ENCODE measurements at places on chromosomes 12 and 14. TPM values are rescaled to one million over a fixed set of nuclear protein-coding genes. Genes with fewer than 3 reads are reported as not detected.

The FOXG1 gene
- total RNA-seq, result not detected

DNA sequence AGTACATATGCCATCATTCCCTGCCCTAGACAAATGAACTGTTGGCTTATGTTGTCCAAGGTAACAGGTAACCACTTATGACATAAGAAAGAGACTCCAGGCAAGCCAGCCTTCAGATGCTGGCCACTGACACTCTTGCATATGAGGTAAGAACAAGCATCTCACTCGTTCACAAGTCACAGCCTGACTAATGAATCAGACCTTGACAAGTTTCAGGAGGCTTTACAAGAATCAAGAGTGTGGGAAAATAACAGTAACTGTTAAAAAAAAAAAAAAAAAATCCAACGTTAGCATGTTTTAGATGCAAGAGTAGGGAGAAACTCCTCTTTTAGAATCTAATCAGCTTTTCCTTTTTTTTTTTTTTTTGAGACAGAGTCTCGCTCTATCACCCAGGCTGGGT lies 40.7 kb downstream of the ZFYVE1 start:
- DNase-seq, result no peak

DNA sequence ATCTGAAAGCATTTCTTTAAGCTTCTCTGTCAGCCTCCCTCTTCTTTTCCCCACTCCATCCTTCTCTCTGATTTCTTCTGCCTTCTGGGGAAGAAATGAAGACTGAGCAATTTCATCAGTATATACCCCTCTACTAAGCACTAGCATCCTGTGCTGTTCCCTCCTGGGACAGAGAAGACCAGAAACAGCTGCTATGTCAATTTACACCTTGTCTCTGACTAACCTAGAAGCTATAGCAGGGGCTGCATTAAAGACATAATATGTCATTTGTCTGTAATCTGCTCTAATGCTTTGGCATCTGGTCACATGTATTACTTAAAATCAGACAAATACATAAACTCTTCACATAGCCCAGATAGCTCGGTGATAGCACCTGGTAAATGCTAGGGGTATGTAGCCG lies 296.9 kb downstream of the PAWR start:
- DNase-seq, result no peak

GRCh38 chr12:57741844-57742738 lies 2.7 kb upstream of the TSPAN31 start:
- no peak for DNase-seq

DNA sequence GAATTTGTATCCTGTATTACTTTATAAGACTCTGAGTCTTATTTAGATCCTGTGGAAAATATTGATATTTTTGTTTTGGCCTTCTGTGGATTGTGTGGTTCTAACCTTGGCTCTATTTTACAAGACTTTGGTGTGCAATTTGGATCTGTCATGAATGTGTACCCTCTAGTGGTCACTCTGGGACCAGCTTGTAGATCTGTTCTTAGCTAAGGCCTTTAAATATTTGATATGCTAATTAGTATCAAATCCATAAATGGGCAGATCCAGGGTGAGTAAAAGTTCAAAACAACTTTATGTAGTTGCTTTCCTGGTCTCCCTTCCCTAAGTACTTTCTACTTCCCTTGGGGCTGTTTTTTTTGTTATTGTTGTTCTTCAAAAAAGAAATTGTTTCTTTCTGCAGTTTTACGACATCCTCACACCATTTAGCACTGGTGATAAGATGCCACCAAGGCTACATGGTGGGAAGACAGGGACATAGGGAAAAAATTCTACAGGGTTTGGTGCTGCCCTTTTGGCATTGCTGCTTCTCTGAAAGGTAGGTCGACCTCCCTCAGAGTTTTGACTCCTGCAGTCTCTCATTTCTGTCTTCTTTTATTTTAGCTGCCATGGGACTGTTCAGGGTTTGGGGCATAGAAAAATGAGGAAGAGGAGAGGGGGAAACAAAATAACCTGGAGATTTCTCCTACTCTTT lies 238.5 kb downstream of the GPHN start:
- no peak for DNase-seq

DNA sequence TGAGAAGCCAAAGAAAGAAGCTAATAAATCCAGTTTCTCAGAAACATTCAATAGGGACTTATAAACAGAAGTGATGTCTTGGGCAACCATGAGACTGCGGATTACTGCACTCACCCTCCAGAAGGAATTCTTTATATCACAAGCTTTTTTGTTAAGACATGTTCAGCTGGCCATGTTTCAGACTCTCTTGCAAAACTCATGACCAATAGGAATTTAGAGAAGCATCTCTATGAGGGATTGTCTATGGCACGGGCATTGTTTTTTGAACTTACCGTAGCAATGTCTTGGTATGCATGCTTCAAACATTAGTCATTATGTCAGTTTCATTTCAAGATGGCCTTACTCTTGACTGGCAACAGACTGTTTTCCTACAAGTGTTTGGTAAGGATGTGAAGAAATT lies 15.5 kb upstream of the ZNF268 start:
- no peak for DNase-seq

The PPM1H gene
- 13.5 TPM for total RNA-seq

The TRPV4 gene
- total RNA-seq, result 0.64 TPM

The OASL gene
- total RNA-seq, result 0.32 TPM

DNA sequence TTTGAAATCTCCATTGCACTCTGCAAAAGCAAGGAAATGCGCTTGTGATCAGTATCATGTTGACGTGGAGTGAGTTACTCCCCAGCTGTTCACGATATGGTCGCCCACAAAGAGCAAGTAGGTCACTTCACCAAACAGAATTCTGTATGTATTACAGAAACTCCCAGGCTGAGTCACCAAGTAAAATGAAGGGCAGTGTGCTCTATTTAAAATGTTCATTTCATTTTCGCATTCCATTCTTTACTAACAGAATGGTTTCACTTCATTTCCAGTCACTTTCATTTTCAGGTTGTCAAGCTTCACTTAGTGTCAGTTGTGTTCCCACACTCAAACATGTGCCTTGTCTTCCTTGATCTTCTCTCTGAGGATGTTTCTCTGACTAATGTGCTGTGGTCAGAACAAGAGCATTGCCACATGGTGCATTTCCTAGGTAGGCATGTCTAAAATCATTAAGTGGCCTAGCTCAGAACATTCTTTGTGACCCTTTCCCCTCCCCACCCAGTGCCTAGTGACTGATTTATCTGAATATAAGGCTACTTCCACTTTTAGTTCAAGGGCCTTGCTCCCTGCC lies 391.2 kb downstream of the RAD51B start:
- no peak for DNase-seq

DNA sequence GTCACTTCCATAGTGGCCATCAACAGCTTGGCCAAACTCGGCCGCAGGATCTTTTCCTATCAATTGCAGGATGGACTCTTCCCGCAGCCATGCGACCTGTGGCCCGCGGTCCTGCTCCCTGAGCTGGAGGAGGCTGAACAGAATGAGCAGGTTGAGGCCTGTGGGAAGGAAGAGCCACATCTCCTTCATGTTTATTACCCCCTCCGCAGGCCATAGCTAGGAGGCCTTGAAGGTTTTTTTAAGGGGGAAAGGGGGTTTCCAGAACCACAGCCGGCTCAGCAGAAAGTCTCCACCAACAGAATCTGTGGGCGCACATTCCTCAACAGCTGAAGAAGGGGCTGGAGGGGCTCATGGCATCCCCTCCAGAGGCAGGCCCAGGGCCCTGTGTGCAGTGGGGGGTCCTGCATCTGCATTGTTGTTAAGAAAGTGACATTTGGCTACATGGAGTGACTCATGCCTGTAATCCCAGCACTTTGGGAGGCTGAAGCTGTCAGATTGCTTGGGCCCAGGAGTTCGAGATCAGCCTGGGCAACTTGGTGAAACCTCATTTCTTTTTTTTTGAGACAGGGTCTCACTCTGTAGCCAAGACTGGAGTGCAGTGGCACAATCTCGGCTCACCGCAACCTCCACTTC lies 25.2 kb upstream of the PPP1R13B start:
- no peak for DNase-seq

The NTN4 gene
- 188 TPM for total RNA-seq

GRCh38 chr12:107079172-107080011 lies 14.0 kb downstream of the CRY1 start:
- DNase-seq, result no peak

The RTN1 gene
- total RNA-seq, result 17.7 TPM

DNA sequence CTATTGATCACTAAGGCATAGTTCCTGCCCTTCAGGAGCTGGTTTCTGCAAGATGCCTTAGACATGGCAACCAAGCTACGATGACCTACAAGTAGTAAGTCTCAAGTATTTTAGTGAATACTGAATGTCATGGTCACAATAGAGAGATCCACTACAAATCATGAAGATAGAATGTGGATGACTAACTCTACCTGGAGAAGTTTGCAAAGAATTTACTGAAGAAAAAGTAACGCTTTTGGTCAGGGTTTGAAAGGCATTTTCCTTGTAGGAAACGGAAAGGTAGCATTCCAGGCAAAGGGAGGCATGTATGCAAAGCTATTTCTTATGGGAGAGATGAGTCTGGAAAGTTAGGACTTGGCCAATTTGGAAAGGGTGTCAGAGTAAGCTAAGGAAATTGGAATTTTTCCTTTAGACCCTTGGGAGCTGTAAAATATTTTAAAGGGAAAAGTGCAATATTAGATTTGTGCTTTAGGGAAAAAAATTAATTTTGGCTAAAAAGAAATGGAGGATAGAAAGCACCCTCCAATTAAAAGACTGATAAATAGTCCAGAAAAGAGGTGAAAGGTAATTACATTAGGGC lies 377.5 kb downstream of the EGLN3 start:
- no peak for DNase-seq

The KLRF1 gene
- 0.32 TPM for total RNA-seq

- no peak for DNase-seq
Observed at GRCh38 chr12:114658002-114658441, 26.0 kb downstream of the TBX3 start.

GRCh38 chr14:104686624-104687517 lies 2.5 kb upstream of the INF2 start:
- no peak for DNase-seq

GRCh38 chr12:753611-754472 lies 1.5 kb downstream of the WNK1 start:
- peak; percentile 30 for DNase-seq

The PMCH gene
- not detected for total RNA-seq

DNA sequence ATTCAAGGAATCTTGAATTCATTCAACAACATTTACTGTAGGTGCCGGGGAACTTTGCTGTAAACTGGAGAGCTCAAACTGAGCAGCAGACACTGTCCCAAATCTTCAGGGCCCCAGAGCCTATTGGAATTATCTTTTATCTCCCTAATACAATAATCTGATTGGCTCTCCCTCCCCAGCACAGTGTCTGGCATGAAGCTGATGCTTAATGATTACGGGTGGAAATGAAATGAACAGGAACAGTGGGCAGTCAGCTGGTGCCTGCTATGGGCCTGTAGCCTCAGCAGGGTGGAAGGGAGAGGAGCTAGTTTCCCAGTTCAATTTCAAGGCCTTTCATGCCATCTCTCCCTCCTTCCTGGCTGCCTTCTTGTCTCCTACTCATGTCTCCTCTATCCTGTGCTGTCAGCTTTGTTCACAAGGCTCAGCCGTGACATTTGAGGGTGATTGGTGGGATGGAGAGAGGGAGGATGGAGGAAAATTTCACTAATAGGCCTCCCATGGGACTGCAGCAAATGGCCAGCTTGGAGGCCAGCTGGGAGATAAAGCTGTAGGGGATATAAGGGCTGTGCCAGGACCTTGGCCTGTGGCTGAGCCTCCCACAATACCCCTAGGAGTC lies 4.3 kb upstream of the RAPGEF3 start:
- DNase-seq, result no peak

GRCh38 chr12:50986966-50987737 lies 34.8 kb downstream of the HIGD1C start:
- peak; percentile 36 for DNase-seq

DNA sequence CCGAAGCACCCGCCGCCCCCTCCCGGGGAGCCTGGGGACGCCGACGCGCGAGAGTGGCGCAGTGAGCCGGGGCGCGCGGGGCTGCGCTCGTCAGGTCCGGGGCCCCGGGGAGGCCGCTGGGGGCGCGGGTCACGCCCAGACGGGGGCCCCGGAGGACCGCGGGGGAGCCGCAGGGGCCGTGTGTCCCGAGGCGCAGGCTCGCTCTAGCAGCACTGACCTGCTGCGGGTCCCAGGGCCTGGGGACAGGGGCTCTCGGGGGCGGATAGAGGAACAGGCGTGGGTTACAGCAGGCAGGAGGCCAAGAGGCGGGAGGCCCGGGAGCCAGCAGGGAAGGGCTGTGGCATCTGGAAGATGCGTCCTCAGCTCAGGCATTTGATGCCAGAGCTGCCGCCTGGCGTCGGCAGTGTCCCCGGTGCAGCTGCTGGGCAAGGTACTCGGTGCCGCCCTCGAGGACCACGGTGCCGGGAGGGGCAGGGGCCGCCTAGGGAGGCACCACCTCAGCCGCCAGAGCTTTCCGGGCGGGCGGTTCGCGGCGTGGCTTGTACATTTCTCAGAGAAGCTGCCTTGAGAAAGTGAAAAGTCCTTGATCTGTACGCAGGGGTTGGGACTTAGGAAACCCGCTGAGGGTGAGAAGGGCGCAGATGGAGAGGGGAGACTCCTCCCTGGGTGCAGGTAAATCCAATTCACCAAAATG lies 1.2 kb downstream of the WNT5B start:
- peak; percentile 69 for DNase-seq

- DNase-seq, result no peak
Observed at GRCh38 chr12:22491034-22491433, 53.3 kb downstream of the C2CD5 start.

GRCh38 chr14:41167040-41167439 lies 439.6 kb upstream of the LRFN5 start:
- DNase-seq, result no peak

The CLEC7A gene
- 14.7 TPM for total RNA-seq

The GMPR2 gene
- 66.1 TPM for total RNA-seq

DNA sequence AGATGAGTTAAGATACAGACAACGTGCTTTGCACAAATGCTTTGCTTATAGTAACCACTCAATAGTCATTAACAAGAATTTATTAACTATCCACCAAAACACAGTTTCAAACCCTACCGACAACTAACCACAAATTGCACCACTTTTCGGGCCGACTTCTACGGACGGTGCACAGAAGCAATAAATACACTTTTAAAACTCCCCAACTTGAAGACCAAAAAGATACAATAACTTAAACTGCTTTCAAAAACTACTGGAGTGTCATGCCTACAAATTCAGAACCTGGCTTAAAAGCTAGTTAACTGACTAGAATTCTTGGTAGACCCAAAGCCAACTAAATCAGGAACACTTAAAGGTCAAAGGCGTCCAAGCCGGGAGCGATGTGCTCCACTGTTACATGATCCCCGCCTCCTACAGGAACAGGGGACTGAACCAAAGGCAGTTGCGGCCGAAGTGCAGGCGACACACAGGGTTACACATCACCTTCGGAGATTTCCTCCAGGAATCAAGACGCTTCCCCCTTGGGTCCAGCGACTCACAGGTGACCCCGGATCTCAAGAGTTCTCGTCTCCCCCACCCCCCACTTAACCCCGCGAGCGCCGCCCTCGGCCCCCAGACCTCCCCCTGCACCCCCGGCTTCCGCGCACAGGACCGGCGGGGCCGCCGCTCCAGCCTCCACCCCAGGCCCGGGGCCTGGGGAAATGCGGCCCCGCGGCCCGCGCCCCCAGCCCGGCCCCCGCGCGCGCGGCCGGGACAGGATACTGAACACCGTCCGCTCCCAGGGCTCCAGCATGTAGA lies 507 bp downstream of the SPTSSA start:
- no peak for DNase-seq

The NEDD8 gene
- 150 TPM for total RNA-seq
